ENCODE measurements at places on chromosomes 3 and 15.
A peak's percentile ranks its signal among the peaks of the same experiment; 100 is the strongest.

GRCh38 chr3:12579905-12580304, 23.0 kb downstream of the MKRN2 start:
- no peak for DNase-seq

GRCh38 chr3:4672725-4673275, 179.7 kb downstream of the ITPR1 start:
- no peak for DNase-seq

DNA sequence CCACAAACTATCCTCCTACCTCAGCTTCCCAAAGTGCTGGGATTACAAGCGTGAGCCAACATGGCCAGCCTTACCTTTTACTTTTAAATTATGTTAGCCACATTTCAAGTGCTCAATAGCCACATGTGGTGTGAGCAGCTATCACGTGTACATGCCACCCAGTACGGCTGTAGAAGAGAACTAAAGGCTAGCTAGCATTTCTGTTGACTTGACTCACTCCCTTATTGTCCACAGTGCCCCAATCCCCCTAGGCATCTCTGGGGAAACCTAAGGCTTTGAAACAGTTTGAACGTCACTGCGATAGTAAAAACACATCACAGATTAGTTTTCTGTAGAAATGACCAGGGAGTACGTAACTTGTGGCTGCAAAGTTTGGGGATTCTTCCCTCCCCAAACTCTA, 12.0 kb downstream of the C15orf40 start:
- DNase-seq, result peak; percentile 23

DNA sequence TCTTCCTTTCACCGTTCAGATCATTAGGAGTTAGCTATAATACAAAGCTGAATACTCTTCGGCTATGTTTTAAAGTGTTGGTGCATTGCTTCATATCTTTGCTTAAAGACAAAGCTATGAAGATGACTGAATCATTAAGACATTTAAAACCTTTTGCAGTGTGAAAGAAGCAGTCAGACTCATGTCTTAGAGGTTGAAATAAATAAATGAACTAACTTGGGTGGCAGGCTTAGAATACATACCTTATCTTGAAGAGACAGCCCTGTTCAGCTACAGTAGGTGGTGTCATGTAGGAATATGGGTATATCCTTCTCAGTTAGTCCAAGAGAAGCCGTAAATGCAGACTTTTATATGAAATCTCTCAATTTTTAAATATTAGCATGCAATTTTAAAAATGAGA, 63.4 kb downstream of the OPA1 start:
- no peak for DNase-seq

DNA sequence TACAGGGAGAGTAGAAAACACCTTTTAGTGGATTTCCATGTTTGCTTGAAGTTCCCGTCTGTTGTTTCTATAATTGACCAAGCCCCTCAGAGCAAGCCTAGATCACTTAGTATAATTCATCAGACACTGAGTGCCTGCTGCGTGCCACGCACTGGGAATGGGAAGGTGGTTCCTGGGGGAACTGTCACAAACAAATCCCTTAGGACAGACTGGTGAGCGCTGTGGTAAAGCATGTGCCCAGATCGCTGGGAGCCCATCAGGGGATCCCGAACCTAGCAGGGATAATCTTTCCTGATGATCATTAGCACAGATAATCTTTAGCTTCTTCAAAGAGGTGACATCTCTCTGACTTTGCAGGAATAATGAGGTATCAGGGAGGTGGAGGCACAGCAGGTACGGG, 9.6 kb downstream of the MRPS11 start:
- DNase-seq, result no peak

- no peak for DNase-seq
These were observed 371.2 kb upstream of the RARB start for GRCh38 chr3:25056803-25057351.

GRCh38 chr3:96831175-96831574, 16.8 kb downstream of the EPHA6 start:
- no peak for DNase-seq

- no peak for DNase-seq
These were observed 23.3 kb upstream of the RAB11A start for GRCh38 chr15:65845826-65846519.

DNA sequence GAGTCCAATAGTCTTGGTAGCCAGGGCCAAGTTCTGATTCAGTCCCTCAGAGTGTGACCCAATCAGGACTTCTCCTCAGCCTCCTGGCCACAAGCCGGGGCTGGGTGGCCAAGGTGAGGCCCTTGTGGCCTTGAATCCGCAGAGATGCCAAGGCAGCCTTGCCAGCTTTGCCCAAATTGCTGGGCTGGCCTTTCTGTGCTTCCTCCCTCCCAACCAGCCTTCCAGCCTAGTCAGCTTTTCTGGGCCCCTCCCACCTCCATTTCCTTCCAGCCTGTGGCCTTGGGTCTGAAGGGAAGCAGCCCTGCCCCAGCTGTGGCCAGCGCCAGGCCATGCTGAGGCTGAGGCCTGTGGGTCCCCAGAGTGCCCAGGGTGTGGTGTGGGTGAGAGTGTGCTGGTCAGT, 34.3 kb upstream of the ANKDD1A start:
- no peak for DNase-seq

DNA sequence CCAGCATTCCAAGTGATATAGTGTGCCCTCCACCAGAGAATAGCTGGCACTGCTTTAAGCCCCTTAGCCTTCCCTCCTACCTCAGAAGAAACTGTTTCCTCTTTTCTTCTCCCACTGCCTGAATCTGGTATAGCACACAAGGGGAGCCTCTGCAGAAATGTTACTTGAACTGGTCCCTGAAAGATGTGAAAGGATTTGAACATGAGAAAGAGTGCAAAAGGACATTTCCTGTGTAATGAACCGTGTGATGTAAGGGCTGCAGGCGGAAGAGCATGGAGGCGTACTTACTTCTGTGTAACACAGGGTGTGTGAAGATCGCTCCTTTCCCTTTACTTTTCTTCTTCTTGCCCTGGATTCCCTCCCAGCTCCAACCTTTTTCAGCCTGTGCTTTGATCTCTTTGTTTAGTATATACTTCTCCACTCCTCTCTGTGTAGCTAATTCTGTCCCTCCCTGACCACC, 8.4 kb downstream of the TMOD3 start:
- DNase-seq, result no peak

- DNase-seq, result peak; percentile 94
These were observed 13.9 kb upstream of the PRICKLE2 start for GRCh38 chr3:64238971-64239667.

All from osteocyte (in vitro differentiated cells).